SHP77 treated with DMSO at 0.1 percent for 48 hours (cell line): ENCODE measurements at places on chromosomes 5 and 9.
A peak's percentile ranks its signal among the peaks of the same experiment; 100 is the strongest.

DNA sequence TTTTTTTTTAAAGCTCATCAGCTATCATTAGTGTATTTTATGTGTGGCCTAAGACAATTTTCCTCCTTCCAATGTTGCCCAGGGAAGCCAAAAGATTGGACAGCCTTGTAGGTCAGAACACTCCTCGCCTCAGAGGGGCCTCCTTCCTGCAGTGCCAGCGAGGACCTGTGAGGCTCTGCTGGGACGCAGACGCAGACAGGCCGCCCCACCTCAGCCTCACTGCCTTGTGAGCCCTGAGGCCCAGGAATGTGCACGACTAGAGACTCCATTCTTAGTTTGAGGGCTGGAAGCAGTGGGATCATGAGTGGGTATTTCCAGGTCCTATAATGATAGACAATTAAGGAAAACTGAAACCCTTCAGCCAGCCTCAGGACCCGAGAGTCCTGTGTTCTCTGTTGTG, 85.4 kb downstream of the PJA2 start:
- DNase-seq: no peak

- no peak for DNase-seq
Measured at GRCh38 chr9:123749580-123750202, 180.2 kb downstream of the DENND1A start.

- no peak for DNase-seq
Measured at GRCh38 chr5:128257076-128257475, 173.5 kb downstream of the SLC12A2 start.

DNA sequence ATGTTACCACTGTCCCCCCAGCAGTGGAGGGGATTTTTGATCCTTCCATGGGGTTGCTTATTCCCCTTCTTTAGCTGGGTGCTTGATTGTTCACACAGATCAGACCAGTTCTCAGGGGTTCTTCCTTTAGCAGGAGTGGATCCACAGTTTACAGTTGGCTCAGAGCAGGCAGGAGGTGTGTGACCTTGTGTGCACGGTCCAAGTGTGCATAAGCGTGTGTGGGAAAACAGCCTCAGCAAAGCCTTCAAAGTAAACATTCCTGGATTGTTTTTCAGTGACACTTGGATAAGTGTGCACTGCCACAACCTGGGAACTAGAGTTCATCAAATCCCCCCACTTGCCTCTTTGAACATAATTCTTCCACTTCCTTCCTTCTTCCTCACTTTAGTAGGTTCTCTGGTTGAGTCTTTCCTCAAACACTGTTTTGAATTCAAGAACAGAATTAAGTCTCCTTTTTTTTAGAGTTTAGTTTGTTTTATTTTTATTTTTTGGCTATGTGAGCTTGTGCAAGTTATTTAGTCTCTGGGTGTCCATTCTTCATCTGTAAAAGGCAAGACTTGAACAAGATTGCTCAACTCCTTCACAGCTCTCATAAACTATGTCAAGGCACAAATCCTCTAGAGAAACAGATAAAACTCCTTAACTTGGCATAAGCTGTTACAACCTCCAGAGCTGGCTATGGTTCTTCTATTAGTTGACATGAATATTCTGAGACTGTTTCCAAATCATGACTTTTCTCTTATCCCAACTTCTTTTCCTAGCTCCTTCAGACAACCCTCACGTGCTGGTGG, 78.0 kb downstream of the OSMR start:
- DNase-seq: no peak

DNA sequence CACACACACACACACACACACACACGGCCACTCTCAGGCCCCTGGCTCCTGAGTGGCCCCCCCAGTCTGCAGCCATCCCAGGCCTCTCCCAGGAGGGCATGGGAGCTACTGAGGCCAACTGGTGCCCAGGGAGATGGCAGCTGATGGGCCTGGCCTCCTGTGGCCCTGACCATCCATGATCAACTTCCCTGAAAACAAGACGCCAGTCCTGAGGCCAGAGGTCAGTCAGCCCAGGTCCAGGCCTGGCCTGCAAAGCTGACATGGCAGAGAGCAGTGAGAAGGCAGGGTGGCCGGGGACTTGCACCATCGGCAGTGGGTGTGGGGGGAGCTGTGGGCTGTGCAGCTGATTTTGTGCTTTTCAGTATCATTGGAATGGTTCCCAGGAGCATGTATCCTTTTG, 47.0 kb downstream of the SARDH start:
- DNase-seq: no peak

DNA sequence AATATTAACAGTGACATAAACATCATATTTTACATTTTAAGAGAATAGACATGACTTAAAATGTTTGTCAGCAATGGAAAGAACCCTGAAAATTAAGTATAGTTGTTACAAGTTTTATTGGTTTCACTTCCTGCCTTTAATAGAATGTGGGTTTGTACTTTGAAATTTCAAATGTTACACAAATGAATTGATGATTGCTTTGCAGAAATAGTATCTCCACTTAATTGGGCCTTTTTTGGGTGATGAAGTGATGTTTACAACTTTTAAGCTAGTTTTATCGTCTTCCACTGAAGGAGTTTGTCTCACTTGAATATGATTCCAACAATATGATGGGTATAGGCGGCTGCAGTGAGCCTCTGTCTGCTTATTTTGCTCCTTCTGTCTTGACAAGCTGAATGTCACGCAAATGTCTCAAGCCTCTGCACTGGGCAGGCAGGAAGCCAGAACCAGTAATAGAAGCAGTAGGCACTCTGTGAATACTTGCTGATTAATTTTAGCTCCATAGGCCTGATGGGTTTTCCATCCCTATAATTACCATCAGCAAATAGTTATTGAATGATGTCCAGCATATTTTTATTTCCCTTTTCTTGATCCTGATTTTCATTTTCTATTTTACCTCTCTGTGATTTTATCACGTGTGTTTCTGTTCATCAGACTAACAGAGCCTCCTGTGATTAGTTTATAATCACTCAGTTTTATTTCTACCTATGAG, 10.6 kb upstream of the NR3C1 start:
- DNase-seq: no peak

- no peak for DNase-seq
Measured at GRCh38 chr9:114364134-114365041, 23.4 kb downstream of the AKNA start.

DNA sequence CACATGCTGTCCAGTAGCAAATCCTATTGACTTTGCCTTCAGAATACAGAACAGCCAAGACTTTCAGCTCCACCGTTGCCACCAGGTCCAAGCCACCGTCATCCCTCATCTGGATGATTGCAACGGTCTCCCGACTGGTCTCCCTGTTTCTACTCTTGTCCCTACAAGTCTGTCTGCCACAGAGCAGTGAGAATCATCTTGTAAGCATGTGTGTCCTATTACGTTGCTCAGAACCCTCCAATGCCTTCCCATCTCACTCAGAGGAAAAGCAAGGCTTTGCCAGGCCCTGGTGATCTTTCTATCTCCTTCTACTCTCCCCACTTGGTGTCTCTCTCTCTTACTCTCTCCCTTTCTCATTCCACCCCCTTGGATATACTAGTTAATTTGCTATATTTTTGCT, 76.7 kb upstream of the GDNF start:
- no peak for DNase-seq

DNA sequence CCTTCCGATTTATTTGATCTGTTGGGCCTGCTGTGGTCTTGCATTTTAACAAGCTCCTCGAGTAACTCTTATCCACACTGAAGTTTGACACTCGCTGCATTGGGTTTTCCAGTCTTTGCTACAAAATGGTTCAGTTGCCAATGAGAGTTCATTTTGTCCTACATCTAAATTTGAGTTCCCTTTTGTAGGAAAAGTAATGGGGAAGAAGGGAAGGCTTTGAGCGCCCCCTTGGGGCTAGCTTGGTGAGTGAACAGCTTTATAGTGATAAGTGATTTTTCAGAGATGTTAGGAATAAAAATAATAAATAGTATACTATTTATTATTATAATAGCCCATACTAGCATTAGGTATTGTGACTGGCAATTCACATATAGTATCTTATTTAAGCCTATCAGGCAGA, 89.9 kb upstream of the GNAQ start:
- DNase-seq: no peak

DNA sequence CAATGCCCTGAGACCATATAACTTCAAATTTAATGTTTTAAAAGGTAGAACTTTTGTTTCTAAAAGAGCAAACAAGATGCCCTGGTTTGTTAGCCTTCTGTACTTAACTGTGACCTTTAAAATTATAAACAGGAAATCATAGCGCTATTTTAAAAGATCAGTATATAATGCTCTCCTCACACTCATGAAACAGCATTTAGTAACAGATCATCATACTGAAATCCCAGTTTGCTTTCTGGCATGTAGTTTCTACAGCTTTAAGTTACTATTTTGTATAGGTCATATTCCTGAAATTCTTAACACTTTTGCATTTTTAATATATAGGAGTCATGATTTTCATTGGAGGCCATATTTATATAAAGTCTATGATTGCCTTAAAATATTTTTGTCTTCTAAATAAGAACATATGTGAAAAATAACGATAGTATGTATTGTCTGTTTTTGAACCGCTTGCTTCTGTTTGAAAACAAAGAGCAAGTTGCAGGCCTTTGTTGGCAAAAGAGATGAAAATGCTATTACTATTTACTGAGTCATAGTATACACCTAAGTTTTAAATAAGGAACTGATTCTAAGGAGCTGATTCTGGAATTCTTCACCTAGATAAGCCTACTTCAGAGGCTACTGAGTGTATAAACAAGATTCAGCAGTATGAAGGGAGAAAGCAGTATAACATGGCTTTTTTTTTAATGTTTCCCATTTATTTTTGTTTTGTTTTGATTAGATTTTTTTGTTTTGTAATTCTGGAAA, 20.5 kb downstream of the SRFBP1 start:
- no peak for DNase-seq

- peak; percentile 51 for DNase-seq
Measured at GRCh38 chr5:96478983-96479382, 45.9 kb upstream of the PCSK1 start.

DNA sequence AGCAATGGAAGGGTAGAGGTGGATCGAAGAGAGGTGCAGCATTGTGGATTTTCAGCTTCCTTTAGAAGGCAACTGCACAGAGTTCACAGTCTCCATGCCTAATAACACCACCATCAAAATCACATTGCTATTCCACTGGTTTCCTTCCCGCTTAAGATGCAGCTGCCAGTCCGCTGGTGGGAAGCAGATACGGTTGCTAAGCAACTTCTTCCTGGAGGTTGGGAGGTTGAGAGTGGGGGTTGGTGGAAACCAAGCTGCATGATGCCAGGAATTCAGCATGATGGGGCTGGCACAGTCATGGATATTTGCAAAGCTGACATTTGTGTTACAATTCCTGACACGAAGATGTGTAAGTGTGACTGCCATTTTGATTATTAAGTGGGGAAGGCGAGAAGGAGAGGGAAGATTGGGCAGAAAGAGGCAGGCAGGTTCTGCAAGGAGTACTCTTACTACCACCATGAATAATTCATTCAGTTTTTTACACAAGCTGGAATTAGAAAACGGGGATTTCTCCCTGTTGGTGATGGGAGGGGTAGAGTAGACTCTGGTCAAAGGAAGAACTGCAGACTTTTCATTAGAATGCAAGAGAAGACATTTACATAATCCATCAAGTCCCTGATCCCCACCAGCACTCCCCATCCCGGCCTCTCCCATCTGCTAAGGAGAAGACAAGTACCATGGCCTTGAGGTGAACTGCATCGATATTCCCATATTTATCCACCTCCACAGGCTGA, 87.5 kb downstream of the GLDC start:
- DNase-seq: no peak

- no peak for DNase-seq
Measured at GRCh38 chr9:105069696-105070095, 141.7 kb upstream of the ABCA1 start.

DNA sequence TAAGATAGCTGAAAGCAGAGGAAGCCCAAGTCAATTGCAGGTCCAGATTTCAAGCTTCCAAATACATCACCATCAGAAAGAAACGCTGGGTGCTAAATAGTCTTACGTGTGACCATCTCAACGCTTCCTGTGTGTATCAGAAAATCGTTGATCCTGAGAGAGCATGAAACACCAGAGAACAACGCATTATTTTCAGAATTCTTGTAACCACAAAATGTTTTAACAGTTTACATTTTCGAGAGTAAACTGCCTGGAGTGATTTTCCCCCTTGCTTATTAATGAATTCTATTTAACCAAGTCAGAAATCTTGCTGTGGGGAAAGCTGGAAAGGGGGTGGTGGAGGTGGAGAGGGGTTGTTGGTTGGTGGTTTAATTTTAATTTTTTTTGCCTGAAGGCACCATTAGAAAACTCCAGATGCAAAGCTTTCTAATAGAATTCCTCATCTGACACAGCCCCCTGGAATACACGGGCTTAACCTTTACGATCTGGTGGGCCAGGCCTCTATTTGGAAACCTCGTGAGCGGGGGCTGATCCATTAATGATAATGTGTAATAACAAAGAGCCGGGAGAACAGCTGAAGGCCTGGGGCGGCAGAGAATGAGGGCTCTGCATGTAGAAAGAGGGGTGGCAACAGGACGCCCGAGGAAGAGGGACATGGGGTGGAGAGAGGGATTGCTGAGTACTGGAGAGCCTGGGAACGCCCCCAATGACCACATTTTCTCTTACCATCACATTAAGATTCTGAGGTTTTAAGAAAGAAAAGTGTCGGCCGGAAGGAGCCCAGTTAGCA, 124.5 kb upstream of the NFIB start:
- DNase-seq: no peak
